HCT116 (cell line): ENCODE measurements at places on chromosomes 12 and 14.
A peak's percentile ranks its signal among the peaks of the same experiment; 100 is the strongest.

GRCh38 chr12:60494244-60494643 lies 898.4 kb downstream of the SLC16A7 start:
- DNase-seq, result peak; percentile 31

- DNase-seq, result no peak
These were observed 76.0 kb downstream of the VCPKMT start for GRCh38 chr14:50040401-50040775.

GRCh38 chr12:63843721-63844390 lies 644 bp upstream of the SRGAP1 start:
- DNase-seq, result peak; percentile 86

DNA sequence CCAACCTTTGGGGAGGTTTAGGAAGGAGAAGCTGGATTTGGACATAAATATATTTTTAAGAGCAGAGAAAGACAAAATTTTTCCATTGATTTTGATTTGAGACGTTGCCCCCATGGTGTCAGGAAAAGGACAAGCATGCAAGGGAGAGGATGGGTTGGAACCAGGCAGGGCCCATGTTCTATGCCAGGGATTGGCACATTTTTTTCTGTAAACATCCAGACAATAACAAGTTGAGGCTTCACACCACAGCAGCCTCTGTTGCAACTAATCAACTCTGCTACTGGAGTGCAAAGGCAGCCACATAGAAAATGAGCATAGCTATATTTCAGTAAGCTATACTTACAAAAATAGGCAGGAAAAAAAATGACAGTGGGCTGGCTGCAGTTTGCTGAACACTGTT lies 44.7 kb downstream of the NR1H4 start:
- DNase-seq, result no peak

DNA sequence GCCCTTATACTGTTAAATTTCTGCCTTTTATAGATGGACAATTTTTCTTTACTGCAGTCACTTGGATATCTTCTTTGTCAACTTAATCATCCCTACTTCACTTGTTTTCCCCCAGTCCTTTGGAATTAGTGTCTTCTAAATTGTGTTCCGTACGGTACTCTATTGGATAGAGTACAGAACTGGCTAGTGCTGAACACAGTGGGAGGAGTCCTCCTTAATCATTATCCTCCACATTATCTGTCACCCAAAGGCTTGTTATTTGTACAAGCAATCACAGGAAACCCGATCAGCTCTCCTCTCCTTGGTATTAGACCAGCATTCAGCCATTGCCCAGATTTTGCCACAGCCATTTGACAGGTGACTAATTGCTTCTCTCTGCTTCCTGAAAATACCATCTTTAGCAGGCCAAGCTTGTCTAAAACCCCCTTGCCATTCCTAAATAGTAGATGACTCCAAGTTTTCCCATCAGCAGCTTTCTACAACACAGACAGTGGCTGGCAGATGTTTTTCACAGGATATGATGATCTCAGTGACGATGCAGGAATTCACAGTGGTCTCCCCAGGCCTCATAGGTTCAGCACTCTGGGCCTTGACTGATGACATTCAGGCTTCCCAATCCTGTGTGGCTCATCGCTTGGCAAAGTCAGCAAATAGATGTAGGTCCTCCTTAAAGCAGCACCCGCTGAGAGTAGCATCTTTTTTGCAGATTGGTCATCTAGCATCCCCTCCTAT lies 216.0 kb upstream of the RGS6 start:
- DNase-seq, result no peak

GRCh38 chr14:22850944-22851764 lies 14.8 kb downstream of the MMP14 start:
- no peak for DNase-seq

DNA sequence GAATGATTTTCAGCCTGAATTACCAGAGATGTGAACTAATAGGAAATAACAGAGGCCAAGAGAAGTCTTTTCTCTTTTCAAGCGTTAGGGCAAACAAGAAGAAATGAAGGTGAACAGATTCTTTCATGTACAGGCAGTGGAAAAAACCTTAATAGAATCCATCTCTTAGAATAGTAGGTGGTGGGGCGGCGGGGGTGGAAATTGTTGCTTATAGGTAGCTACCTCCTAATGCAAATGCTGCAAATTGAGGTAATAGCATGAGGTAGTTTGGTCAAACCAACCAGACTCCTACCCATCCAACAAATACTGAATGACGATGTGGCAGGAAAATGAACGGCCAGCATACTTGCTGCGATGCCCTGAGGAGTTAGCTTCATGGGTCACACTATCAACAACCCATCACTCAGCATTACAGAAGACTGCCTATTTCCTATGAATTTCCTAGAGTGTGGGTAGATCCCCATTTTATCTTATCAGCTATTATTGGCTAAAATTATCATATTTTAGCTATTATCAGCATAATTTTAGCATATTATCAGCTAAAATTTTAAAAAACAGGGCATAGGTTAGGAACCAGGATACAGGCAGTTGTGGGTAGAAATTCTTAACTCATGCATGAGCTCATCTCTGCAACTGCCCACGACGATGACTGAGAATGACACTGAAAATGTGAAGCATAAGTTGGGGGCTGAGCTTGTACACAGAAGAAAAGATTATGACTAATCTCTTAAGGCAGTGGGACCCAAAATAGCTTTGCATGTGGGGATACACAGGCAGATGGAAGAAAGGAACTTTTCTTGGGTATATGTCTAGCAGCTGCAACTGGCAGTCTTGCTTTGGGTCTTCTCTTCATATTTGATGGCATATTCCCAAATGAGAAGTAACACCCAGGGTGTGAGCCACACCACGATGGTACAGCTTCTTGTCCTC lies 68.7 kb downstream of the NIN start:
- DNase-seq, result no peak

DNA sequence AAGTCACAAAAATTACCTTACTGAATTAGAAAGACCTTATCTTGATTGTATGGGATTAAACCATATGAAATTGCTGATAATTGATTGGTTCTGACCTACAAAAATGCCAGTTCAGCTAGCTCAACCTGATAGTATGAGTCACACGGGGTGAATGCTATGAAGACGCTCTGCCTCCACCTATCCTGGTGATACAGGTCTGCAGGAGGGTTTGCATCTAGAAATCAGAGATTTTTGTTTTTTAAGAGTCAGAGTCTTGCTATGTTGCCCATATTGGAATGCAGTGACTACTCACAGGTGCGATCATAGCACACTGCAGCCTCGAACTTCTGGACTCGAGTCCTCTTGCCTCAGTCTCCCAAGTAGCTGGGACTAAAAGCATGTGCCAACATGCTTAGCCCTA lies 120.4 kb downstream of the HMGA2 start:
- DNase-seq, result no peak
